ENCODE measurements at places on chromosomes 3 and 15.

DNA sequence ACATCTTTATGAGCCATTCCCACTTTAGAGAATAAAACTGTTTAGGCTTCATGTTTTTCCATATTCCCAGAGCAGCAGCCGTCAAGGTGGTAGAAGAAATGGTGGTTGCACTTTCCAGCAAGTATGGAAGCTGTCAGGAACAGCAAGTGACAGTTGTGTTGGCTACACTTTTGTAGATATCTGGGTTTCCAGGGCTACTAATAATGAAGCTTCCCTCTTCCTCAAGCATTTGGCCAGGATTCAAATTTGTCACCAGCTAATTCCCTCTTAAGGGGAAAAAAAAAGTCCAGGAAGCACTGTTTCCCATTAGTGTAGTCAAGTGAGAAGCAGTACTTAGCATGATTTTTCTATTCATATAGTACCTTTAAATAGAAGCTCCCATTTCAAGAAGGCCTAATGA lies 252.8 kb downstream of the IGSF11 start:
- DNase-seq, result no peak

GRCh38 chr15:61084944-61085367 lies 144.1 kb downstream of the RORA start:
- no peak for DNase-seq

- no peak for DNase-seq
Observed at GRCh38 chr15:77584201-77584600, 48.5 kb downstream of the LINGO1 start.

DNA sequence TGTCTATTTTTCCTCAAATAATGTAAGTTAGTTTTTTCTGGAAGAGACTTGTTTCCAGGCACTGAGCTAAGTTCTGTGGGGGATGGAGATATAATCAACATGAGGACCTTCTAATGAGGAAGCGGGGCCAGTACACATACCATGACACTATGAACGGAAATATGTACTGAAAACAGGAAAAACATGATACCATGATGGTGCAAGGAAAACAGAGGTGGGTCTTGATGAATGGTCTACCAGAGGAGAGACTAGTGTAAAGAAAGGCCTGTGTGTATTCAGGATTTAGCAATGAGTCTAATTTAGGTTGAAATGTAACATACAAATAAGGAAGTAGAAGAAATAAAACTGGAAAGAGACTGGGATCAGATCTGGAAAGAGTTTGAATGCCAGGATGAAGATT lies 38.9 kb upstream of the TPRG1 start:
- DNase-seq, result no peak

DNA sequence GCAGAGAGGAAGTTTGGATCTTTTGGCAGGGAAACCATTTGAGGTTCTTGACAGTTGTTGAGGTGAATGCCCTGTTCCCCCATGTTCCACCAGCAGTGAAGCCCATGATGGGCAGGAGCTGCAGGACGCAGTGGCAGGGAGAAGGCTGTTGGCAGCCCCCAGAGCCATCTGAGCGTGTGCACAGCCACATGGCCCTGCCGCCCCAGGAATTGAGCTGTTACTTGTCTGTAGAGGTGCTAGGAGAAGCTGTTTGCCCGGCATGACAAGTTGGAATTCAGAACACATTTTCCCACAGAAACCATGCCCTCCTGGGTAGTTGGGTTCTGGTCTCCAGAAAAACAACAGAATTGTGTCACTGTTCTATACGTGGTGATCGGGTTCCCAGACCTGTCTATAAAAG lies 218.2 kb upstream of the NR2E3 start:
- no peak for DNase-seq

- DNase-seq, result no peak
Observed at GRCh38 chr3:11705049-11705448, 61.3 kb upstream of the VGLL4 start.

GRCh38 chr3:66076861-66077470 lies 38.2 kb upstream of the MAGI1 start:
- DNase-seq, result no peak

- no peak for DNase-seq
Observed at GRCh38 chr15:96123028-96123400, 207.5 kb upstream of the NR2F2 start.

DNA sequence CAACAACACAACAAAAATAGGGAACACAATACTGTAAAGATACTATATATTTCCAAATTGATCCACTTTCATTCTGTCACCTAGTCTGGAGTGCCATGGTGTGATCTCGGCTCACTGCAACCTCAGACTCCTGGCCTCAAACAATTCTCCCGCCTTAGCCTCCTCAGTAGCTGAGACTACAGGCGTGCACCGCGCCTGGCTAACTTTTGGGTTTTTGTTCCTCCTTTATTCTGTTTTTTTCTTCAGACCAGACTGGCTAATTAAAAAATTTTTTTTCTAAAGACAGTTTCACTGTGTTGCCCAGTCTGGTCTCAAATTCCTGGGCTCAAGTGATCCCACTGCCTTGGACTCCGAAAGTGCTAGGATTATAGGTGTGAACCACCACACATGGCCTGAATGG lies 5.3 kb downstream of the BCL2L10 start:
- DNase-seq, result no peak

GRCh38 chr3:59601486-59601885 lies 551.7 kb upstream of the CFAP20DC start:
- DNase-seq, result no peak

DNA sequence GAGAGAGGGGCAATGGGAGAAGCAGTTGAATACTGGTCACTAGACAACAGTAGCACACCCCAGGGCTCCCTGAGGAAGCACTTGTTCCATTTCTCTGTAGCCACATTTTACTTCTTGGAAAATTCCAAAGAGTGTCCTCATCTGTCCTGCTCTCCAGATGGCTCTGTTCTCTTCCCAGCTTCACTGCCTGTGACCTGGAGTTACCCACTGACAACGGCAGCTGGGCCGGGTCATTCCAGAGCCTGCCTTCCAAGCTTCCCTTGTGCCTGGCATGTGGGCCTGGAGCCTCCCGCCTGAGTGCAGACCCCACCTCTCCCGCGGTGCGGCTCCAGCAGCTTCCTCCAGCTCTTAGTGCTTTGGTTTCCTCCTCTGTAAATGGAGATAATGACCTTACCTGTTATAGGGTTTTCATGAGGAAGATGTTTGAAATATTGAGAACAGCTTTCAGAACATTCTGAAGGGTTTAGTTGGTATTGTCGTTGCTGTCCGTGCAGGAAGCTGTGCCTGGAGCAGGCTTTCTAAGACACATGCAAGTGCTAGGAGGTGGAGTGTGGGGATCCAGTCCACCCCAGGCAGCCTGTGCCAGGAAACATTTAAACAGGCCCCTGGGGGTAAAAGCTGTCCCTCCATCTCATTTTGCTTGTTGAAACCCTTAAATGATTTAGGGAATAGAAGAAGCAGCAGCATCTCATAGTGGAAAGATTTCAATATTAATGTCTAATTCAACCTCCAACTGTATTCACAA lies 24.8 kb downstream of the EFCC1 start:
- no peak for DNase-seq

DNA sequence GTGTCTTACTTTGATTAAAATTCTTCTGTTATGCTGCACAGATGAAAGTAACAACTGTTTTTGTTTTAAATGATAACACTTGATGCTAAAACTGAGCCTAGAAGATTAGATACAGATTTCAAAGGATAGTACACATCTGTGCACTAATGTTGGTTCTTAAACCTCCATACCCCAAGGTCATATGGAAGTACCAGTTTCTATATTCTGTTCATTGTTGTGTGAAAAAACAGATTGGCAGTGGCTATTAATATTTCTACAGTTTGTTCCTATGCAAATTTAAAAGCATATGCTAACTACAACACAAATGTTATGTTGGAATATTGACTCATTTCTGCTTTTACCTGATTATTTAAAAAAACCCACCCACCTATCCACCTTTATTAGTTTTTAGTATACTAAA lies 32.0 kb upstream of the GBE1 start:
- no peak for DNase-seq

DNA sequence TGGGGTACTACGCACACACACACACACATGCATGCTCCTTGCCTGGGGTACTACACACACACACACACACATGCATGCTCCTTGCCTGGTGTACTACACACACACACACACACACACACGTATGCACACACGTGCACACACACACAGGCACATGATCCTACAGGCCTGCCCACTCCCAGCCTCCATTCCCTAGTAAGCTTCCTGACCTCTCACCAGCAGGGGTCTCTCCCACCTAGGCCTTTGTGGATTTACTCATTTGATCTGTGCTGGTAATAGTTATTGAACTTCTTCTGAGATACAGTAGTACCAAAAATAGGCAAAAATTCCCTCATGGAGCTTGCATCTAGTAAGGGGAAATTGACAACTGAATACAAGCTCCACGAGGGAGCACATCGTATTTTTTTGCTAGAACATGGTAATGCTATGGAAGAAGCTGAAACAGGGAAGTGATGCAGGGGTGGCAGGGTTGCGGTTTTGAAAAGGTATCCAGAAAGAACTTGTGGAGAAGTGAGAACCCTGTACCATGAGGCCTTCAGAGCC lies 19.1 kb downstream of the TTC21A start:
- DNase-seq, result no peak

DNA sequence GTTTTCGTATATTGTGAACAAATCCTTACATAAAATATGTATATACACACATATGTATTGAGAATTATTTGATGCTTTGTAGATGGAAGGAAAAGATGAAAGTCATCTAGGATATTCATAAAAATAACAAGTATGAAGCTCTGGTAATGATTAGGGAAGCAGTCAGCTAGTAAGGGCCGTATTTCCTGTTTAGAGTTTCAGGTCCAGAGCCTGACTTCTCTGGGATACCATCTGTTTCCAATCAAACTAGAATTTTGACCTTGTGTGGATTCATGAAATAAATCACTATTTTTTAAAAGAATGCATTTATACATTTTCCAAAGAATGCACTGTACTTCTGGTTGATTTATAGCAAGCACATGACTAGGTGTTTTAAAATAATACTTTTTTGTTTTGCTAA lies 156.1 kb upstream of the CGNL1 start:
- peak; percentile 36 for DNase-seq

DNA sequence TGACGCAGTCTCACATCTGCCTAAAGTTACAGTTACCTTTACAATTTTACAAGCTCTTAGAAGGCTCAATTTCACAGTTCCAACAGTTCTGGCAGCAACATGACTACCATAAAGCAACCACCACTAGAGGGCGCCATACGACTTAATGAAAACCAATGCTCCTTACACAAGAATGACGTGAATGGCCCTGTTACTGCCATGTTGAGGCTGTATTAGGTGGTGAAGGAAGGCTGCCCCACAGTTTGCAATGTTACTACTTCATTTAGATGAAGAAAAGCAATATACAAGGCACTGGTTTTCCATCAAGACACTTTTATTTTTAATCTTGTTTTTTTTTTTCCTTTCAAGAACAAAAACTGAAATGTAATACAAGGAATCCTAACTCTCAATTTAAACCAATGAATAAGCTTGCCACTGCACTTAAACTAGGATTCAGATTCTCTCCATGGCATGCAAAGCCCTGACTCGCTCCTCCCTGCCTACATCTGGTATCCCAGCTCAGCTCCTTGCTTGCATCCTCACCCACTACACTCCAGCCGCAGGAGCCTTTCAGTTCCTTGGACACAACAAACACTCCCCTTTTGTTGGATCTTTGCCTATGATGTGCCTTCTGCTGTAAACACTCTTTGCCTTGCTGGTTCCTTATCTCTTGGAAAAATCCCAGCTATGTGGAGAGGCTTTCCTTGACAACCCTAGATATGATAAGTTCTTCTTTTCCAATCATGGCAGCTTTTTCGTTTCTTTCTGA lies 270.7 kb downstream of the GBE1 start:
- peak; percentile 34 for DNase-seq

- DNase-seq, result no peak
Observed at GRCh38 chr15:40933517-40933902, 4.4 kb downstream of the DLL4 start.

- DNase-seq, result no peak
Observed at GRCh38 chr3:76912841-76913383, 127.0 kb upstream of the ROBO2 start.

- DNase-seq, result peak; percentile 58
Observed at GRCh38 chr3:99651531-99651930, 13.1 kb downstream of the COL8A1 start.

DNA sequence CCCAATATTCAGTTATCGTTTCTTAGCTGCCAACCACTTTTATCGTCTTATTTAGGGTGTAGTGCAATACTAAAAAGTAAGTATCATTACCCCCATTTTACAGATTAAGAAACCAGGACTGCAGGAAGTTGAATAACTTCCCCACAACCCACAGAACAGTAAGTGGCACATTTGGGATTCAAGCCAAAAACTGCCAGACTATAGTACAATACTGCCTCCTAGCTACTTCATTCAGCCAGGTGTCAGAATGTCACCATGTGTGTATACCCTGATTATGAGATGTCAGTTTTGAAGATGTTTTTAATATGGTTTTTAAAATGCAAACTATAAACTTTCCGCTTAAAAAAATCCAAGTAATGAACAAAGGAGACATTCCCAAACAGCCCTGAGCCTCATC lies 74.2 kb upstream of the PROK2 start:
- DNase-seq, result no peak

DNA sequence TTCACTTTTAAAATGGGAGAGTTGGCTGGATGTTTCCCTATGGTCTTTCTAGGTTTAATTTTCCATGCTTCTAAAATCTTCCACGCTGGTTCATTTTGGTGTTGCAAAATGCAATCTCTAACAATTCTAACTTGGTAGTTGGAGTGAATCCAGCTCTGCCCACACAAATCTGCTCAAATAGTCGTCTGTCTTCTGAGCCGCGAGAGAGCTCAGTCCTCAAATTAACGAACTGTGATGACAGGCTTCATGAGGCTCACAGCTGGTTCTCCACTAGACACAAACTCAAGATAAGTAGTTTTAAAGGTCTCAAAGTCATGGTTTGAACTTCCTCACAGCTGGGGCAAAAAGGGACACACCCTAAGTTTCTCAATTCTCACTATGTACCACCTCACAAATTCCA lies 178.6 kb upstream of the LYSMD4 start:
- no peak for DNase-seq

DNA sequence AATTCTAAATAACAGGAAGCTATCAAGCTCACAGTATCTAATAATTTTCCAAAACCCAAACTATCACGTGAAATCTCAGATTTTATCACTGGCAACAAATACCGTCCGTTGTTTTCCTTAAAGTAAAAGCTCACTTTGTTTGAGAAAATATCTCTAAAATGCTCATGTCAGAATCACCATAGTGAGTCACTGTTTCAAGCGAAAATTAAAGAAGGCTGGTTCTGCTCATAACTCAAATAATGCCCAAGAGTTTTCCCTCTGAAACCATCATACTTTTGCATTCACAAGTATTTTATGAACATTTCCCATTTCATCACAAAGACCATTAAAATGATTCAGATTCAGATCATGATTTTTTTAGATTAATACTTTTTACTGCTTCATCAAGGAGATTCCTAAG lies 50.6 kb downstream of the TBL1XR1 start:
- no peak for DNase-seq

DNA sequence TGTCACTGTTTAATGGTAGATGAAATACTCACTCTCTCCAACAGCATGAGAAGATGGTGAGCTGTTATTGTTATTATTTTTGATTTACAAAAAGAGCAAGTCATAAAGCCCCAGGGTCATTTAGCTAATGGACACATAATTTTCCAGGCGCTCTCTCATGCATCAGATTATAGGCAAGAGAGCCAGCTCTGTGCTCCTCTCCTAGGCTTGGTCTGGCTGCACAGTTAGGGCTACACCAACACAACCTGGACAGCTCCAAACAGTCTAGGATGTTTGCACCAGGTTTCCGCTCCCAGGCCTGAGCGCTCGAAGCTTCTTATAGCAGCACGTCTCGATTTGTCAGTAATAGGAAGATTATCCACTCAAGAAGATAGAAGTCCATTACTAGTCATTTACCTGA lies 123.7 kb downstream of the FAM43A start:
- no peak for DNase-seq
